HCT116 (cell line): ENCODE measurements at places on chromosomes 5 and 9. TPM values are rescaled to one million over a fixed set of nuclear protein-coding genes. Genes with fewer than 3 reads are reported as not detected.

- no peak for DNase-seq
- peaks cover 42% of the 10 kb centered on the region for H3K4me1 ChIP-seq
- H3K27me3 ChIP-seq = no peaks in the 10 kb centered on the region
Measured at GRCh38 chr5:666816-667498, 26.2 kb downstream of the TPPP start.

DNA sequence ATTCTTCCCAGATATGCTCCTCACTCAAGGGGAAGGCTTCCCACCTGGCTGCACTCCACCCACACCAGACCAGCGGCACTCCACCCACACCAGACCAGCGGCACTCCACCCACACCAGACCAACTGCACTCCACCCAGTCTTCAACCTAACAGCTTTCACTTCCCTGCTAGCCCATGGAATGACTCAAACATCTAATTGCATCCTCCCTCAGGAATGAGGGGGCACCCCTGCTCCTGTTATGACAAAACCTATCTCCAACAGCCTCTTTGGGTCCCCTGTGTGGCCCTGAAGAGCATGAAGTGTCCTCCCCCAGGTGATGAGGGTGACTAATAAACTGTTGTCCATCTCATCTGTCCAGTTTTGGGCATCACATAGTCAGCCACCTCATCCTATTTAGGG is 556.6 kb upstream of the TUSC1 start:
- H3K27me3 ChIP-seq = no peaks in the 10 kb centered on the region
- no peaks in the 10 kb centered on the region for H3K36me3 ChIP-seq
- DNase-seq = no peak
- H3K4me3 ChIP-seq = no peak overlapping the region
- no peak overlapping the region for H3K27ac ChIP-seq

DNA sequence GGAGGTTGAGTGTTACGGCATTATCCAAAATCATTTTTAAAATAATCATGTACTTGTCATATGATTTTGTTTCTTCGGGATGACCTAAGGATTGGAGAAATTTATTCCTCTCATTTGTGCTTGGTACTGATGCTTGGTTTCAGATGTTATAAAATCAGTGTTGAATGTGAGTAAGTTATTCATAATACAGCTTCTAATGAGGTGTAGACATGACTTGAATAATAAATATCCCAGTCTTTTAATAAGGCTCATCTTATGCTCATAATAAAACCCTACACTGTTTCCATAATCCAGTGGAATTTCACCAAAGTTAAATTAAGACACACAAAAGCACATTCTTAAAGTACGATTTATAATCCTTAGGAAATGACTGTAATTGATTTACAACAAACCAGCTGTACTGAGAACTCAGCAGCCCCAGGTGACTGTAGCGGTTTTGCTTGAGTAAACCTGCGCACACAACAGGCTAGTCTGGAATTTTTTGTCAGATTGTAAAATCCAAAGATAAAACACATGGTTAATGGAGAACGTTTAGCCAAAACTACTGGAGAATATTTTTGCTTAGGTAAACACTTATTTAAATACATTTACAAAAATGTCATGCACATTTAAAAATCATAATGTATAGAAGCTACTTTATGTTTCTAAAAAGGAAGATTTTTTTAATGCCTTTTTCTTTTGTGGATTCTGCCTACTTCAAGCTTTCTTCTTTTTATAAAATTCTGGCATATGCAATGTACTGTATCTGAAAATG is 609.8 kb upstream of the GRAMD2B start:
- DNase-seq = no peak
- no peaks in the 10 kb centered on the region for H3K4me1 ChIP-seq
- H3K4me3 ChIP-seq = no peak overlapping the region
- no peaks in the 10 kb centered on the region for H3K27me3 ChIP-seq

Gene GRXCR2
- total RNA-seq = not detected

Gene IL5
- not detected for total RNA-seq

Gene PCDHB10
- total RNA-seq = not detected

Gene TSSK1B
- total RNA-seq = not detected

Gene FUT7
- not detected for total RNA-seq

Gene CMBL
- total RNA-seq = 51.0 TPM
